K562 (cell line): ENCODE measurements at places on chromosomes 6 and 20.

GRCh38 chr6:21478411-21478810 is 115.1 kb upstream of the SOX4 start:
- no peak for DNase-seq

GRCh38 chr20:51014797-51015722 is 7.8 kb downstream of the KCNG1 start:
- DNase-seq = peak; percentile 69

GRCh38 chr6:11350294-11350693 is 117.8 kb upstream of the NEDD9 start:
- DNase-seq = no peak

DNA sequence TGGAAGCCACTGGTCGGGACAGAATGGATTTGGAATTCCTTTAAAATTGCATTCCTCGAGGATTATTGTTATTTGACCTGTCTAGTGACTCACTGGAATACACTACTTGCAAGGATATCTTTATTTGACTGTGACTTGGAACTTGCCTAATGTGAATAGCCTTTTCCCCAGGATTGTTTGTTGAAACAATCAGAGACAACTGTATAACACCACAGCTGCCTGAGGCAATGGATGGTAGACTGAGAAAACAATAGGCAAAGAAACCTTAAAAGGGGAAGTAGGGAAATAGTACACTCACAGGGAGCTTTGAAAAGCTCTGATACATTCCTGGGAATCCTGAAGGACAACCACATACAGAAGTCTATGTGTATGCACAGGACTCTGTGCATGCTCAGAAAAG is 465.3 kb downstream of the BMP2 start:
- DNase-seq = no peak

DNA sequence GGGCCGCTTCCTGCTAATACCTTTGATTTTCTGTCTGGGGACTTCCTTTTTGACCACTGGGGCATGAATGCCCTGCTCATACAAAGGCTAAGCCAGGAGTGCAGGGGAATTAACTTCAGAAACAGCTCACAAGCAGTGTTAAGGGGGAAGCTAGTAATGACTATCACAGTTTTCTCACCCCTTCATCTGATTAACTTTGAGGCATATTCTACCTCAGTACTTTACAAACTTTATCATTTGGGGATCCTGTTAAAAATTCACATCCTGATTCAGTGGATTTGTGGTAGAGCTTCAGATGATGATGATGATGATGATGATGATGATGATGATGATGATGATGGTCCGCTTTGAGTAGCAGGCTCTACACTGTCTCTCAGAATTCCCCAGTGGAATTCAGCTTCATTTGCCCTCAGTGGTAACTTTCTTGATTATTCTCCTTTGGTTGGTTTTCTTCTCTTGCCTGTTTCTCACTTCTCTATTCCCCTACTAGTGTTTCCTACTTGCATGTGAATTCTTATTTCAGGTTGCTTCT is 78.4 kb upstream of the TMEM170B start:
- no peak for DNase-seq

DNA sequence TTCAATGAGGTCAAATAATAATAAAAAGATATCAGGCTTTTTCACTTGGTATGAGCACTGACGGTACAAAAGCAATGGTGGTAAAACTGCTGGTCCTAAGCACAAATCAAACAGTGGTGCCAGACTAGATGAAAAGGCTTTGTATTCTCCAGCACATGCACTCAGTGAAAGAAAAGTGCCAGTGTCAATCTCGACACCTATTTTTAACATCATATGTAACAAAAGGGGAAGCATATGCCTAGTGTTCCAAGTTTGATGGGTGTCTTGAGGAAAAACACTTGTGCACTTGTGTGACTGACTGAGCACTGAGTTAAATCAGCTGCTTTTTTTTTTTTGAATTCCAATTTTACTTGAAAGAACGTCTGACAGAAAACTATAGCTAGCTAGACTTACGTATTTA is 27.3 kb downstream of the MED23 start:
- DNase-seq = no peak

DNA sequence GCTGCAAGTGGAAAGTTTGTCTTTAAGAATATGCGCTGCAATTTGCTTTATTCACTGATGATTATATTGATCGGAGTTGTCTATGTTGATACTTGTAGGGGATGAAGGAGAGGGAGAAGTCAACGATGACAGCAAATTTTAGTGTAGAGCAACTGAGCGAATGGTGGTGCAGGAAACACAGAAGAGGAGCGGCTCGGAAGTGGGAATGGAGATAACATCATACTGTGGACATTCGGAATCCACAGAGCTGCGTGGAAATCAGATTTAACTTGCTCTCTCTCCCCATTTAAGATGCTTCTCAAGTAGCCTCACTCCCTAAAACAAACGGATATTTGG is 722 bp upstream of the TMEM14B start:
- no peak for DNase-seq

DNA sequence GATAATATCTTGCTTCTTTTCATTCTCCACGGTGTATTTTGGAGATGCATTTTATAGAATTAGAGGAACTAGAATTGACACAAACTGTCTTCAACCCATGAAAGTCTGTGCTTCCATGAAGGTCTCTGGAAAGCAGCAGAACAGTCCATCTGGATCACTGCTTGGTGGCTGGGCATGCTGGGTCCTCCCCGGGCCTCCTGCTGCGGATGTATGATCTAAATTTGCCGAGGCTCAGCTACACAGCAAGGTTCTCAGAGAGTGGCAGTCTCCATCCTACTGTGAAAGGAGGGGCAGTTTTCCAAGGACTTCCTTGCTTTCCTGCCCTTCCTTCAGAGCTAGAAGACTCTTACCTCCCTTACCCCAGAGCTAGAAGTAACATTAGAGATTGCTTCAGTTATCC is 15.1 kb downstream of the PKIG start:
- DNase-seq = no peak

DNA sequence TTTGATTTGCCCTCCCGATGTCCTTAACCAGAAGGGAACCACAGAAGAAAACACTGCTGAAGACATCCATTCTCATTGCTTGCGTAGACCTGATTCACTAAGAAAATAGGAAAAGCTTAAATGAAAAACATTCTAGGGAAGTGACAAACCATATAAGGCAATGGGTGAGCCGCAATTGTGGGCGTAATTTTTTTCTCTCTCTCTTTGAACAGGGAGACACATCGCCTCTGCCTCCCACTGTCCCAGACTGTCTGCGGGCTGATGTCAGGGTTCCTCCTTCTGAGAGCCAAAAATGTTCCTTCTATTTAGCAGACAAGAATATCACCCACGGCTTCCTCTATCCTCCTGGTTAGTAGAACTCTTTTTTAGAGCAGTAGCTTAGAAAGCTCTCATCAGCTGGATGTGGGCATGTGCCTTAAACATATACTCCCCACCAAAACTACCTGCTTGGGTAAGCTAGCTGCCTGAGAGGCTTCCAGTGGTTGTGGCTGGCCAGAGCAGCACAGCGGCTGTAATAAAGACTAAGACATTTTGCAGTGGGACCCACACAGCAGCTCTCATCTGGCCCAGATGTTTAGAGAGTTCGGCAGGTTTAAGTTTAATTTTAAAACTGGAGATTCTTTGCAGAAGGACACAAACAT is 22.7 kb upstream of the CTAGE9 start:
- DNase-seq = no peak

GRCh38 chr20:62366370-62367135 is 559 bp downstream of the LAMA5 start:
- DNase-seq = peak; percentile 83

DNA sequence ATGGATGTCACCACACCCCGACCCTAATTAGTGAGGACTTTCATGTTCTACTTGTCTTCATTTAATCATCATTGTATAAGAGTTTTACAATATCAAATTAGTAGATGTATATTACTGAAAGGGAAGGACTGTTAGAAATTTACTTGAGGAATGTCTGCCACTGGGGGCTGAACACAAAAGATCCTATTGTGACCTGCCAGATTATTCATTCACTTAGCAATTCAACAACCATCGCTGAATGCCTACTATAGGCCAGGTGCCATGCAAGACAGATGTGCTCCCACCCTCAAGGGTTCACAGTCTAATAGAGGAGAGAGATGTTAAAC is 8.0 kb upstream of the RBCK1 start:
- no peak for DNase-seq
